ENCODE measurements at places on chromosomes 2 and 18.

- no peak for DNase-seq
These were observed 333.0 kb downstream of the CLIP4 start for GRCh38 chr2:29448096-29448688.

GRCh38 chr2:189997016-189997415 lies 65.5 kb downstream of the MSTN start:
- no peak for DNase-seq

DNA sequence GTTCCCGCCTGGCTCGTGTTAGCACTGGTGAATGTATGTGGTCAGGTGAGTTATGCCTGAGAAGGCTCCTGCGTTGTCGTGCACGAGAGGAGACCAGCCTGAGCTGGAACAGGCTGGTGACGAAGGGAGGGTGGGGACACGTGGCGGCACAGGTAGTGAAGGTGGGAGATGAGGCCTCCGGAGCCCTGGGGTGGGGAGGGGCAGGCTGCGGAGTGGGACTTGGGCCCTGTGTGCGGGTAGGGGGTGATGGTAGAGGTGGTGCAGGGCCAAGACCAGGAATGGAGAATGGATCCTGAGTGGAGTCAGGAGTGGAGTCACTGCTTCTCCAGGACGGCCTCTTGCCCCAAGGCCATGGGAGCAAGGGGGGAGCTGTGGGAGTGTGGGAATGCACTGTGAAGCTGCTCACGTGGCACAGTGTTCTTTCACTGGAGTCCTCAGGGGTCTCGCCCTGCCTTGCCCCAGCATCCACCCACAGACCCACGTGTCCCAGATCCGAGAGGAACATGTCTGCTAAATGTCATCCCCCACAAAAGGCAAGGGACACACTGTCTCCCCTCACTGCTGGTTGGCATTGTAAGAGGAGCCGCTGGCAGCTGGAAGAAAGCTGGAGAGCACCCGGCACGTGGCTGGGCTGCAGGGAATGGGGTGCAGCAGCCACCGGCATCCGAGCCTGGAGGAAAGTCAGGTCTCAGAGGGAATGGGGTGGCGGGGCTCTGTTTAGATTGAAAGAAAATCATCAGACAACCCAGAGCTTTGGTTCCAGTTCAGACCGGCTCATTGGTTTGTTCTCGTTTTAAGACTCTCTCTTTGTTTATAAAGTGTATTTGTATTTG lies 63.7 kb downstream of the CYP26B1 start:
- DNase-seq: no peak

- no peak for DNase-seq
These were observed 37.5 kb upstream of the SERPINB2 start for GRCh38 chr18:63850020-63850419.

- no peak for DNase-seq
These were observed 18.7 kb upstream of the RASGRP3 start for GRCh38 chr2:33457556-33458247.

- DNase-seq: no peak
These were observed 32.8 kb downstream of the RFX8 start for GRCh38 chr2:101442042-101442666.

DNA sequence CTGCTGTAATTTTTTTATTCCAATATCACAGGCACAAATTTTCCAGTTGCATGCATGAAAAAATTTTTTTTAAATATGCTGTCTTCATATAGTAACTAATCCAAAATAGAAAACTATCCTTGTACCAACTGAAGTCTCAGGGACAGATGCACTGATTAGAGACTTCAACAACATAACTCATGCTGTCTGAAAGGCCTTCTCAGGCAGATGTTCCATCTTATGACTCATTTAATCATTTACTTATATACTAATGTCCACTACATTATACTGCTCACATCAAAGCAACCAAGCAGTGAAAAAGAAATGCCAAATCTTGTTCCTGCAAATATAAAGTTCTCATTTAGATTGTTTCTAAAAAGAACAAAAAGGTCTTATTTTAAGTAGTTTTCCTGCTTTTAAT lies 53.1 kb downstream of the OLA1 start:
- DNase-seq: no peak

DNA sequence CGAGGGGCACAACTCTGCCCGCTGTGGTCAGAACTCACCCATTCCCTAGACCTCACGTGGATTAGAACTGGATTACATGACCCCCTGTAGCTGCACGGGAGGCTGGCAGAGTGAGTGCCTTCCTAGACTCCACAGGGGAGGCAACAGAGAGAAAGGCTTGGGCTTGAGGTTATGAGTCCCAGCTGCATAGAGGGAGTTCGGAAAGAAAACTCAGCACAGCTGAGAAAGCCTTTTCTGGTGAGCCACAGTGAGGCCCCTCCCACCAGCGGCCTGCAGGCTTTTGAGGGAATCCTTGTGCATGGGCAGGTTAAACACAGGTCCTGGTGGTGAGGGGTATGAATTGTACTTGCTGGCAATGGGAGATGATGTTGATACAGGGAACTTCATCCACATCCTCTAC lies 217.3 kb downstream of the FHOD3 start:
- DNase-seq: no peak

DNA sequence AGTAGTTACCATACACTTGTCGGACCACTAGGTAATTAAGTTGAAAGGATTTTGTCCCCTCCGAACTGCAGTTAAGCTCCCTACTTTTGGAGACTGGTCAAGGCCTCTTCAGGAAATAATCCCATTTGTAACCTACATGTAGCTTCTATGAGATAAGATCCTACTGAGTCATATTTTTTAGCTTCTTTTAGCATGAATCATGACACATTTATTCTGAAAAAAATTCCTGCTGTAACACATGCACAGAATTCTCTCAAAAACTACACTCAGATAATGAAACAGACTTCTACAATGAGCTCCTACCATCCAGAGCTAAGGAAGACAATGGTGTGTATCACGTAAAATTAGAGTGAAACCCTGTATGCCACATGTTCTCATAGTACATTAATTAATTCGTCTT lies 100.7 kb upstream of the CCDC195 start:
- no peak for DNase-seq

DNA sequence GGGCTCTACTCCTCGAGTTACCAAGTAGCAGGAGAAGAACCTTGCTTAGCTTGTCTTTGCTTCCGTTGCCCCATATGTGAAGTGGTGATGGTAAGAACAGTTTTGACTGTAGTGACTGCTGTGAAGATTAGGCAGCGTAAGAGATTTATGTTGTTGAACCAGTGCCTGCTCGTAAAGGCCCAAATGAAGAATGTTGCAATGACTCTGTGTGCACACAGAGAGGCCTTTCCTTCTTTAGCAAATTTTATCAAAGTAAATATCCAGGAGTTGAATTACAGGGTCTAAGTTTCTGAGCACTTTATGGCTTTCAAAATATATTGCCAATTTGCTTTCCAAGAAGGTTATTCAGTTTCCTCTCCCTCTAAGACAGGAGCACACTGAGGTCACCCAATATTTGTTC lies 14.5 kb downstream of the NTSR2 start:
- no peak for DNase-seq

GRCh38 chr2:102888514-102888913 lies 126.7 kb downstream of the TMEM182 start:
- no peak for DNase-seq

DNA sequence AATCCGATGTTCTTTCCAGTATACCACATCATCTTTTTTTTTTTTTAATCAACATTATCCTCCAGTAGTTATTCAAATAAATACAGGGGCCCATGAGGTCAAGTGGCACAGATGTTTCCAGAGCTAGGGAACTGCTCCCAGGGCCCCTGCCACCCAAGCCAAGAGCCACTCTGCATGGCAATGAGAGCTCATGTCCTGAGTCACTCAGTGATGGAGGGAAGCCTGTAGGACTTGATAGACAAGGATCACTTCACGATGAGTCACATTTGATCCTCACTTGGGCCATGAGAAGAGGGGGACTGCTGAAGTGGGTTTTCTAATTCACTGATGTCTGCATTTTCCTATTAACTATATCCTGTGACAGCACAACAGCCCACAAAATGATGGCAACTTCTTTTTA lies 127.0 kb upstream of the PKDCC start:
- DNase-seq: no peak

DNA sequence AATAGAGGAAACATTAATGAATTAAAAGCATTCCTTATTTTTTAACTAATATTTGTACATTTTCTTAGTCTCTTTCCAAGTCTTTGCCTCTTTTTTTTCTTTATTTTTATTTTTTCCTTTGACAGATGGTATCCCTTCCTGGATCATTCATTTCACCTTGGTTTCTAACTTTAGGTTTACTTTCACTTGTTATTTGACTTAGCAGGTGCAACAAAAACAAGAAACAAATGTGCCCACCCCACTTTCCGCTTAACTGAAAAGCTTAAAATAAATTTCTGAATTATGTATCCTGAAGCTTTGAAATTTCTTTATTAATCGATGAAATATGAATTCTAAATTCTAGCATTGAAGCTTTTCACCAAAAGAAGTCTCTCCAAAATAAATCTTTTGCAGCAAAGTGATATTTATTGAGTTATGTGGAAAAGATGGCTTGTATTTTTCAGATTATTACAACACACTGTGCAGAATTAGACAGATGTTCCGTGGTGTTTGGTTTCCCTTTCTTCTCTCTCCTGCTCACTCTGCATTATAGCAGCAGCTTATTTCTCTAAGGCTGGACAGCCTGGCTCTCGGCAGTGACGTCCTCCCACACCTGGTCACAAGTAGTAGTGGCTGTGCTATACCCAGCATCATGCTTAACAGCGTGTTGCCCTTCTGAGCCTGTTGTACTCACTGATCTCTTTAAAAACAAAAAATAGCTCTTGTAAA lies 99.1 kb upstream of the ZNF397 start:
- no peak for DNase-seq

DNA sequence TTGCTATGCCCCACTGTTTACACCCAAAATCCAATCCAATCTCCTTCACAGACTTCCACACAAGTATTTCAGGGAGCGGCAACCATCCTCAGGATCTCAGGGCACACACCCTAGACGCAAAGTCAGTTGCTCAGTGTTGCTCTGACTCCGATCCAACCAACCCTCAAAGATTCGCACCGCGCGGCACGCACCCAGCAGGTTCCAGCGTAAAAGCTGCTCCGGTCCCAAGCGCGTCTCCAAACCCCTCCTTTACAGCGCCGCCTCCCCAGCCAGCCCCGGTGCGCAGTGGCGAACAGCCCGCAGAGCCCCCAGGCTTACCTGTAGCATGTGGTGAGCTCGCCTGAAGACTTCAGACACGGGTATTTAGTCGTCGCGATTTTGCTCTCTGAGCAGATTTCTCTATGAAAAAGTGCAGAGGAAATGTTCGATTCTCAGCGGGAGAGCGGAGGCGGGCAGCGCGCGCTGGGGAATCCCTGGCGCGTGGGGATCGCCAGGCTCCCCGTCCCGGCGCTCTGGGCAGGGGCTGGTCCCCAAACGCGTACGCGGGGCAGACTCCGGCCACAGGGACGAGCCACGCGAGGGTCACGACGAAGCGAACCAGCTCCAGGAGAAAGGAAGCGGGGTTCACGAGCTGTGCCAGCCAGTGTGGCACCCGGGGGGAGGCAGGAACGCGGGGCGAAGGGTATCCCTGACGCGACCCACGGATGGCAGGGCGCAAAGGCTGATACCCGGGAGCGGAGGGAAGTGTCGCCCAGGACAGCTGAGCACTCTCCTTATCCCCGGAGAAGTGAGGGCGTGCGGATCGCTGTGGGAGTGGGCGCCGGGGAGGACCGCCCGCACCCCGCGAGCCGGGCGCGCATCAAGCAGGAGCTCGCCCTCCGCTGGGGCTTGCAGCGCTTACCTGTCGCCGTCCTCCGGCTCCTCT lies 650 bp downstream of the CCBE1 start:
- no peak for DNase-seq

- no peak for DNase-seq
These were observed 182.2 kb downstream of the ANAPC1 start for GRCh38 chr2:111701798-111702118.

DNA sequence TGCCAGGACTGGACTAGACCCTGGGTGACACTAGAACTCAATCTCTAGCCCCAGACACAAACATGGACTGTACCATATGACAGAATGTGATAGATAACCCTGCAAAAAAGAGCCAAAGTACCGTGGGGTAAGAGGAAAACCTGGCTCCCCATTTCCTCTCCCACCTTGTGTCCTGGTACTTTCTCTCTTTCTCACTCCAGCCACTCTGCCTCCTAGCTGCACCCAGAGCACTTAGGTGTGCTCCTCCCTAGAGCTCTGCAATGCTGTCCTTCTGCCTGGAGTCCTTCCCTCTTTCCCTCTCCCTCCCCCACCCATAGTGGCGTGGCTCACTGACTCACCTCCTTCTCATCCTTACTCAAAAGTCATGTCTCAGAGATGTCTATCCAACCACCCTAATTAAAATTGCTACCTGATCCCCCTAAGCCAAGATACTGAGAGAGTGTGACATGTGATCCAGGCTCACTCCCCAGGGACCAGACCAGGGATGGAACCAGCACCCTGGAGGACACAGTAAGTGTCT lies 171.3 kb downstream of the LOXHD1 start:
- no peak for DNase-seq

- DNase-seq: no peak
These were observed 30.1 kb downstream of the TMEM18 start for GRCh38 chr2:647003-647560.

GRCh38 chr2:63589148-63589958 lies 590 bp downstream of the MDH1 start:
- no peak for DNase-seq

DNA sequence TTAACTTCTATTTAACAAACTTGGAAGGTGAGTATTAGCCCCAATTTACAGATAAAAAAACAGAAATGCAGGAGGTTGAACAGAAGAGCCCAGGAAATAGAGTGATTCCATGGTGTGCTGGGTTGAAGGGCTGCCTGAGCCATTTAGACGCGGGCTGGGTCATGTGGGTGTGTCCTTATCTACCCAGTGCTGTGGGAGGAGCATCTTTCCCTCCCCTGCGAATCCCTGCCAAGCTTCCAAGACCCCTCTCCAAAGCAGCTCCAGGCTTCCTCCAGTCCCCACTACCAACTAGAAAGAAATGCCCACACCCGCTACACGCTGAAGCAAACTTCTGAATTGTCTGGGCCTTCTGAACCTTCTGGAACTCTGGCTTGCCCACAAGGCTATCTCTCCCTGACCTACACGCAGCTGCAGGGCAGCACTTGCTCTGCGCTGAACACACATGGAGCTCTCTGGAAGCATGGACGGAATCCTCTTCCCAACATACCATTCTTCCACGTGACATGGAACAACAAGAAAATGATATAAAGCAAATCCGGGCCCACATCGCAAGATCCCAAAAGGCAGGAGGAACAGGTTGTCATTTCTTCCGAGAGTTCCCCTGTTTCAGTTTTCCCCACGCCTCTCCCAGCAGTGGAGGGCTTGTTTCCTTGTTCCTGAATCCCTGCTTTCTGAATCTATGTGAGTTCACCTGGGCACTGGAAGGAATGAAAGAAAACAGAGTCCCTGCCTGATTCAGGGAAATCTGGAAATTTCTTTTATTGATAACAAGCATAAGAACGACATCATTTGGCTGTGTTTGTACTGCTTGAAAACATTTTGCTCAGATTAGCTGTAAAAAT lies 562.7 kb upstream of the ID2 start:
- no peak for DNase-seq

DNA sequence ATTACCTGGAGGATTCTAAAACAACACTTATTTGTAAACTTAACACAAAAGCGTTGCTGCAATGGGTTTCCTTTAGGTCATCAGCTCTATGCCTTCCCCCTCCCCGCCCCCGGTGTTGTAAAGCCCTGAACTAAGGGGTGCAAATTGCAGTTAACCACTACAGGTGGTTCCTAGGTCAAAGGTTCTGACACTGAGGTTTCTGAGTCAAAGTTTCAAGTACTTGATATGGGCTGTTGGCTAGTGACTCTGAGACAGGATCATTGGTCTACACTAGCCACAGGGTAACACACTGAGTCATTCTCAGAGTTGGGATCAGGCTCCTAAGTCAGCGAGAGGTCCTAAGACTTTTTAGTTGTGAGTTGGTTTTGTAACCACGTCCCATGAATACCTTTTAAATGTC lies 15.4 kb downstream of the IL1B start:
- DNase-seq: no peak

- DNase-seq: no peak
These were observed 54.7 kb upstream of the TCF7L1 start for GRCh38 chr2:85078536-85078935.
